ENCODE measurements at places on chromosomes 16 and 17.

GRCh38 chr16:50490828-50491227, 57.4 kb upstream of the NKD1 start:
- no peak for DNase-seq

- no peak for DNase-seq
Measured at GRCh38 chr16:90028985-90029384, 9.7 kb upstream of the DBNDD1 start.

DNA sequence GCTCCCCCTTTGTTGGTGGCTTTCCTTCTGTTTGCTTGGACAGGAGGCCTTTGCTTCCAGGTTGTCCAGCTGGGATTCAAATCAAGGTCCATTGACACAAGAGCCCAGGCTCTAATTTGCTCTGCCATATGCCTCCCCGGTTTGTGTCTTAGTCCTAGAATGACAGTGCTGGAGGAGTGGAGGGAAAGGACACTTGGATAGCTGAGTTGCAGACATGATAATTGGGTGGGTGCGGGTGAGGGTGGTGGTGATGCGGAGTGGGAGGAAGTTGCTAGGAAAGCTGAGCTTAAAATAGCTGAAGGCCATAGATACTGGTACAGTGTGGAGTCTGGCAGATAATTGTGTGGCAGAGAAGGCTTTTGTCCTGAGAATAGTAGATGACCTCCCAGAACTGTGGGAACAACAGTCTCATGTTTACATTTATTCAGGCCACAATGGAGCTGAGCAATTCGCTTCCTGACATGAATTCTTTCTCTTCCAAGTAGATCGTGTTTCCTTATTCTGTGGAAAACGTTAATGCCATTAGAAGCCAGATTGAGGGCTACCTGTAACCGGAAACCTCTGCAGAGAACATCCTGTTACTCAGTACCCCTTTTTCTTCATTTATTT, 23.8 kb downstream of the SEC14L1 start:
- DNase-seq, result no peak

DNA sequence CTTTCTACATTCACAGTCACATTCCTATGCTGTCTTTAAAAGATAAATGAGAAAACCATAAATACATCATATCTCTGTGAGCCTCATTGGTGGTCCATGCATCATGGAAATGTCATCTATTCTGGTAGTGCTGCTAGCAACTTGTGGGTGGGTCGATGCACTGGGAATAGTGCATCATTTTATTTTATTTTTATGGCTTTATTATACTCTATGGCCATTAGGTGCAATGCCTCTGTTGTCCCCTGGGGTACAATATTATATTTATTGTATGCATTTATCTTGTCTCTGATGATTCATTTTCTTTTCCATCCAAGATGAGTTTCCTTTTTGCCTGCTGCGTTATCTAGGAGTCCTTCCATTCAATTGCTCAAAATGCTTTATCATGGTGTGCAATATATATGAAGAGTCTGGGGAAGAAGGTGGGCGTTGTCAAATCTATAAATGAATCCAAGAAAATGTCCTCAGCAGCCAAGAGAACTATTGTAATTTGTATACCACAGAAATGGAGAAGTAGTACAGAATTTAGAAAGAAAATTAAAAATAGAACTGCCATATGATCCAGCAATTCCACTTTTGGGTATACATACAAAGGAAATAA, 324.0 kb downstream of the KCNJ2 start:
- no peak for DNase-seq

DNA sequence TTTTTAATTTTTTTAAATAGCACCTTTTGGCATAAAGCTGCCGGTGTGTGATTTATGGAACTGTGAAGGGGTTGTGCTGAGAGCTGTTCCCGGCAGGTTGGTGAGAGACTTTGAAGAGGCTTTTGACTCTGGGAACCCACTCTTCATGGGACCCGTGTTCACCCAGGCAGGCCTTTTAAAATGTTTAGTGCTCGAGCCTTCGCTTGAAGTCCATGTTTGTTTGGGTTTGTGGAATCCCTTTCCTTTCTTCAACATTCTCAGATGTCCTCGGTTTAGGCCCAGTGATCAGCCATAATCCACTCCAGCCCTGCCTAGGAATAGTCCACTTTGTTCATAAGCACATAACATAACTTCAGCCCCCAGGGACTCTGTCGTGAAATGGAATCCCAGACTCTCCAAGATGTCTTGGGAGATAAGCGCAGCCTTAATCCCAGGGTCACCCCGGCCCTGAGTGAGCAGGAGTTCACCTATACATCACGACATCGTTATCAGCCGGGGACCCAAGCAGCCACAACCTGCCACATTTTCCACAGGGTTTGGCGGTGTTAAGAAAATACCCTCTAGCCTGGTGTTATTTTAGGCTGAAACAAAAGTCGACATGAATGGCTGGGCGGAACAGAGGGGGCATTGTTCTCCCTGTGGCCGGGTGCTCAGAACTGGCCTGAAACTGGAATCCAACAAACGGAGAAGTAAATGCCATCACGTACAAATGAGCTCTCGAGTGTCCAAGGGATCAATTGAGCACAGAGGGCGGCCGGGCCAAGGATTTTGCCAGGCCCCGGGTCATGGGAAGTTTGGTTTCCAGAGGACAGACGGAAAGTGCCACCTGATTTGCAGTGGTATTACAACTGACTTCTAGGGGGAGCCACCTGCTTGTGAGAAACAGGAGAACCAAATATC, 145.7 kb upstream of the IRX3 start:
- DNase-seq, result no peak

- DNase-seq, result no peak
Measured at GRCh38 chr16:678858-679813, 1.1 kb upstream of the STUB1 start.

DNA sequence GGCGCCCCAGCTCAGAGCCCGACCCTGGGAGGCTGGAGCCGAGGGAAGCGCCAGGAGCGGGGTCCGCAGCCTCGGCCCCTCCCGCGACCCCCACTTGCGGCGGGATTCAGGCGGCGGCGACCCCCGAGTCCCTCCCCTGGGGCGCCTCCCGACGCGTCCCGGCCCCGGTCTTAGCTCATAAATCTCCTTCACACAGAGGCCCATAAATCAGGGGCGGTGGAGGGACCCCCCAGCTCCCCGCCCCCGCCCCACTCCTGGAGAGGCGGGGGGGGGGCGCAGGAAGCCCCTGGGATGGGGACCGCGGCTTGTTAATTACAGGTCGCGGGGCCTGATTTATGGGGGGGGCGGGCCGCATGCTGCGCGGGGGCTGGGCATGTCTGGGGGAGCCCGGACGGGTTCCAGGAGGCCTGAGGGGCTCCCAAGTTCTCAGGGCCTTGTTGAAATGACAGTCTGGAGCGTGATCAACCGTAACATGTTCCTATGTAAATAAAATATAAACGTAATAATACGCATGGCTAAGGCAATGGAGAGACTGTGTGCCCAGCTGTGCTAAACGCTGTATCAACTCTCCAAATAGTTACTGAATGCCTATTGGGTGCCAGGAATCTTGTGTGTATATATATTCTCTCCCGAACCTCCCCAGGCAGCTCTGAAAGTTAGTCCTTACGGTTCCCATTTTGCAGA, 10.0 kb upstream of the BHLHA9 start:
- DNase-seq, result no peak

- DNase-seq, result no peak
Measured at GRCh38 chr17:68628576-68628957, 27.4 kb upstream of the FAM20A start.

GRCh38 chr17:58269557-58270291, 11.0 kb downstream of the MPO start:
- DNase-seq, result no peak

DNA sequence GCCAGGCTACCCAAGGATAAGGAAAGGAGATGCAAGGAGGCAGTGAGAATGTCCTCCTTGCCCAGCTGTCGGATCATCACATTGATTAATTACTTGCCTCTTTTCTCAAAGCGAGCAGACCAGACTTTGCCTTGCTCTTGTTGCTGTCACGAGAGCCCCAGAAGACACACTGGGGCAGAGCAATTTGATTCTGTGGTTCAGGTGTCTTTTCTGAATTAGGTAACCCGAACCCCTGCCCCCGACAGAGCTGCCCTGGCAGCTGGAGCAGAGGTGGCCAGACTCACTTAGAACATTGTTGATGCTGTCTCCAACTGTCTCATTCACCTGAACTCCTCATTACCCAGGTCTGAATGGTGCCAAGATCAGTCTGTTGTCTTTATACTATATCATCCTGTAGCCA, 34.3 kb downstream of the VAT1L start:
- DNase-seq, result no peak

GRCh38 chr16:87056551-87056950, 260.6 kb downstream of the C16orf95 start:
- no peak for DNase-seq

GRCh38 chr17:47230864-47231263, 21.7 kb downstream of the MYL4 start:
- DNase-seq, result no peak

DNA sequence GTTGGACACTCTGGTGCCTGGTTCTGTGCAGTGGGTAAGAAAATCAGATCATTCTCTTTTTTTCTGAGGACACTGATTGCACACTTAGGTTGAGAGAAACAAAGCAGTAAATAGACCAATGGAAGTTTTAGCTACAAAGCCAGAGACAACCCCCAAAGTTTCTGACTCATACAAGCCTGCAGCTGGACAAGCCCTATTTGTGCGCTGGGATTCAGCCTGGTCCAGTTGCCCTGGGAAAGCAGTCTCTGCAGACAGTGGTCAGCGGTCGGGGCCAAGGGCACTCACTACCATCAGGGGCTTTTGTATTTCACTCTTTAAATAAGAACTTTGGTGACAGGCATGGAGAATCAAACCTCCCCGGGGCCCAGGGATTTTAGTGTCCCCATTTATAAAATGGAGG, 6.0 kb upstream of the RHBDL3 start:
- no peak for DNase-seq

DNA sequence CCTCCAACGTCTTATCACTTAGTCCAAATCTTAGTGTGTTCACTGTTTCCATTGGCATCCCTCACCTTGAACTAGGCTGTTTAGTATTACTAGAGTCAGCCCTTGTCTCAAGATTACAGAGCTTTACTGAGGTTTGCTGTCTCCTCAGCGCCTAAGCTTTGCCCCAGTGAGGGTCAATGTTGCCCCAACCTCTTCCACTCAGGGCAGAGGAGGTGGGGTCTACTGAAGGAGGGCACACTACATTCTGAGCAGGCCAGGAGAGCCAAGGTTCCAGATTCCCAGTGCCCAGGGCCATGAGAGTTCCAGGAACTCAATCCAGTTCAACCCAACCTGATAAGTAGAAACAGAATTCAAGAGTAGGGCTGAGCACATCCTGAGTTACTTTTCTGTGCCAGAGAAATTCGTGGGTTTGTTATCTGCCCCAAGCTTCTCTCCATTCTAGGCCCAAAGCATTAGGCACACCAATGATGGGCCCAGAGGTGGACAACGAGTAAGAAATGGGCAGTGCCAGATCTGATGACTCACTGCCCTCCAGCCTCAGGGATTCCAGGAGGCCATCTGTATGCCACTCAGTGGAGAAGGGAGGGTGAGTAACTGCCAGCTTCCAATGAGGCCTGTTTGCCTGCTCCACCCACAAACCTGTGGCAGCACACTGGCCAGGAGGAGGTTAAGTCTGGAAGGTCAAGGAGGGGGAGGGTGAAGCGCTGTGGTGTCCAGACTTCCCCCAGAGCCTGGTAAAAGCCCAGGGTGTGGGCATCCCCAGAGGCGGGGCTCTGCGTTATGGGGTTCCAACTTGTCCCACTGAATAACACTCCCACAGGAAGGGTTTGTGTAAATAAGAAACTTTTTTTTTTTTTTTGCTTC, 8.2 kb downstream of the TUBG2 start:
- DNase-seq, result no peak

GRCh38 chr17:81285179-81285878, 9.8 kb downstream of the SLC38A10 start:
- DNase-seq, result no peak

DNA sequence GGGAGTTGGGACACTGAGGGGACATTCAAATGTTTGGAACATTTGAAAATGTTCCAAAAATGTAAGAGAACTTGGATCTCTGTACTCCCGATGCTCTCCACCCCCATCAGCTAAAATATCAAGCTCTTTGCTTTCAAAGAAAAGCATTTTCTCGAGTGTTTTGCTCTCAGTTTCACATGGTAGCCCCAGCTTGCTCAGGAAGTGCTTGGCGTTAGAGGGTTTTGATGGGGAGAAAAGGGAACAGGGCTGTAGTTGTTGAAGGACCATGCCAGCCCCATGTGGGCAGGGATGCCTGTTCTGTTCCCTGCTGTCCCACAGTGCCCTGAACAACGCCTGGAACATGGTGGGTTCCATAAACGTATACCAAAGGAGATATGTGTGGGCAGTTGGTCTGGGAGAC, 37.0 kb downstream of the RAI1 start:
- no peak for DNase-seq

GRCh38 chr16:87792205-87792565, 26.4 kb upstream of the KLHDC4 start:
- no peak for DNase-seq

GRCh38 chr17:74271281-74271680, 2.8 kb upstream of the DNAI2 start:
- DNase-seq, result no peak

GRCh38 chr16:52113533-52114183, 433.3 kb downstream of the TOX3 start:
- no peak for DNase-seq

GRCh38 chr17:31289790-31290189, 7.2 kb downstream of the OMG start:
- no peak for DNase-seq

DNA sequence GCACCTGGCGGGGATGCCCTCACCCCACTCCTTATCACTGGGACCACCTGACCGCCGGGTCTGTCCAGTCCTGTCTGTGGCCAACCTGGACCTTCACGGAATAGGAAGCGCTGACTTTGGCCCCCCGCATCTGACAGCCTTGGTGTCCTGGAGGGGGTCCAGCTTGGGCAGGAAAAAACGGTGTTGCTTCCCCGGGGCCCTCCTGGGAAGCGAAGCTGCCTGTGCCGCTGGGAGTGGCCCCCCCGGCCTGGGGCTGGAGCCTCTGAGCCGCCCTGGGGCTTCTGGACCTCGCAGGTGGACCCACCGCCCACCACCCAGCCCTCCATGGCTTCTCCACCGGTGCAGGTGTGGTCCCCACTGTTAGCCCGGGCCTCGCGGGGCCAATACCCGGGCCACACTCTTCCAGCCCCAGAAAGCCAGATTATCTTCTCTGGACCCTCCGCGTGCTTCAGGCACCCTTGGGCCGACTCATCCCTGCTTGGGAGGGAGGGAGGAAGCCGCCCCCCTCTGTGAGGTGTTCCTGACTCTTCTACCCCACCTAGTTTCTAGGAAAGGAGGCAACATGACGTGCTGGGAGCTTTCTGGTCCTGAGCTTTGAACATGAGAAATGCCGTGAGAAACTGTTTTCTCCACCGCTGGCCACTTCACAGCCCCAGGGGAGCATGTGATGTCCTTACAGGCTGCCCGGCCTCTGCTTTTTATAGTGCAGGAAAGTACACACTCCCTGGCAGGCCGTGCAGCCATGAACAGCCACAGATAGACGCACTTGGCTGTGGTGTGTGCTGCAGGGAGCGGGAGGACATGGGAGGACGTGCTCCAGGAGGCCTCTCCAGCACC, 1.1 kb downstream of the C1QTNF1 start:
- DNase-seq, result no peak

GRCh38 chr16:69276148-69277115, 34.7 kb upstream of the VPS4A start:
- no peak for DNase-seq

DNA sequence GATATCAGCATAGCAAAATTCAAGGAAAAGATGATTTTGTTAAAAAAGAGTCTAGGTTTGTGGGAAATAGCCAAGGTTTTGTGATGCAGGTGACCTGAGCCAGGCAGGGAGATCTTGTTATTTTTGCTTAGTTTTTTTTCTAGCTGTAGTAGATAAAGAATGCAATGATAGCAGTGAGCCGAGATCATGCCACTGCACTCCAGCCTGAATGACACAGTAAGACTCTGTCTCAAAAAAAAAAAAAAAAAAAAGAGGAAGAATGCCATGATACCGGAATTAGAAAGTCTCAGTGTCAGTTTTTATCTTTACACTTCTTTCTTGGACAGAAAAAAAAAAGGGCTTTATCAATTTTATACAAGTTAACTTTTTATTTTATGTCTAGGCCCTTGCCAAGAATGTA, 27.5 kb downstream of the TMEM238L start:
- DNase-seq, result no peak

Data from NCI-H1436 treated with DMSO at 0.1 percent for 48 hours (cell line).